Memory B cell (primary cell): ENCODE measurements at places on chromosomes 5 and 9.

GRCh38 chr9:128233817-128234406, 30.7 kb downstream of the DNM1 start:
- H3K4me1 ChIP-seq: no peaks in the 10 kb centered on the region
- DNase-seq: no peak
- H3K27me3 ChIP-seq: peaks cover 10% of the 10 kb centered on the region
- no peaks in the 10 kb centered on the region for H3K36me3 ChIP-seq
- H3K4me3 ChIP-seq: no peak overlapping the region

DNA sequence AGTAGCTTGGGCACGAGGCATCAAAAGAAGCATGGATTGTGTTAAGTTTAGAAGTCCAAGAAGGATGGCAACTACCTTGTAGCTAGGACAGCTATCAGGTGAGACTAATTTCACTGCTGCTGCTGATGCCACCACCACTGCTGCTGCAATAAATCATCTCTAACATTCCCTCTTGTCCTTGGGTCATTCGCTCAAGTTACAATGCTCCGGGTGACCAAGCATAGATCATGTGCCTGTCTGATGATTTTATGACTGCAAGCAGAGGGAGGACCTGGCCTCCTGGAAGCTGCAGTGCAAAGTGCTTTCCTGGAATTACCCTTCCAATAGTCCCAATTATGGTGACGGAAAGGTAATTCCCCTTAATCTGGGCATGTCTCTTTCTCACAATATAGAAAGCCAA, 334.4 kb downstream of the PRELID2 start:
- no peak overlapping the region for H3K4me3 ChIP-seq
- no peaks in the 10 kb centered on the region for H3K36me3 ChIP-seq
- H3K4me1 ChIP-seq: no peaks in the 10 kb centered on the region
- no peak overlapping the region for H3K27ac ChIP-seq
- DNase-seq: no peak

- no peak overlapping the region for H3K27ac ChIP-seq
- H3K36me3 ChIP-seq: peaks cover 23% of the 10 kb centered on the region
- H3K4me3 ChIP-seq: no peak overlapping the region
- H3K4me1 ChIP-seq: peaks cover 4% of the 10 kb centered on the region
Measured at GRCh38 chr5:143064676-143065075, 294.5 kb downstream of the ARHGAP26 start.

- DNase-seq: no peak
- no peak overlapping the region for H3K4me3 ChIP-seq
- no peaks in the 10 kb centered on the region for H3K36me3 ChIP-seq
- H3K27me3 ChIP-seq: peaks cover 22% of the 10 kb centered on the region
- H3K27ac ChIP-seq: no peak overlapping the region
Measured at GRCh38 chr9:90343366-90343765, 299.3 kb downstream of the DIRAS2 start.

- no peak overlapping the region for H3K27ac ChIP-seq
- H3K4me3 ChIP-seq: no peak overlapping the region
- DNase-seq: no peak
- H3K4me1 ChIP-seq: no peaks in the 10 kb centered on the region
- no peaks in the 10 kb centered on the region for H3K36me3 ChIP-seq
Measured at GRCh38 chr5:38806775-38807258, 39.0 kb upstream of the OSMR start.

DNA sequence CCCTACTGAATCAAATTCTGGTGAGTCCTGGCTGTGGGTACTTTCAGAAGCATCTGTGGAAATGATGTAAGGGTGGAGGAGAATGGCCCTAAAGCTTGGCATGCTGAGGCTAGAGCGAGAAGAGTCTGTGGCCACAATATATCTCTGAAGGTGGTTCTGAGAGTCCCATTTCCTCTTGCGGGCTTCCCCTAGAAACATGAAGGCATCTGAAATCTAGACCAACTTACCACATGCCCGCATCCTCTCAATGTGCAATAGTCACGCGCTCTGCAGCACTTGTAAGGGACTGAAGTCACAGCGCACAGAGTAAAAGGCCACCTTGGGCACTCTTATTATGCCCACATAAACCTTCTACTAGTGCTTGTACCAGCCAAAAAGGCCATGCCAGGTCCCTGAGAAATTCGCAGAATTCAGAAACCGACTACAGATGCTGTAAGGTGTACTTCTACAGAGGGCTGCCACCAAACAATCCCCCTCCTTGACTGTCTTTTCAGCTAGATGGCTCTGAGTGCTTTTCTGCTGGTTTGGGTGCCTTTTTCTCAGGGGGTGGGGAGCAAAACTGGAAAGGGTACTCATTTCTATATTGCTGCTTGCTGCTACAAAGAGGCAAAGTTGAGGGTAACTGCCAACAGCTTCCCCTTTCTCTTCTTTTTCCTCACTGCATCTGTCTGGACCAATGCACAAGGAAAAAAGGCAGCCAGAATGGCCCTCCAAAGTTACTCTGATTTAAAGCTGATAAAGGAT, 107.3 kb downstream of the ZDHHC21 start:
- peak; percentile 14 for DNase-seq
- H3K4me1 ChIP-seq: peaks cover 15% of the 10 kb centered on the region
- H3K27ac ChIP-seq: peak overlapping the region; percentile 51

GRCh38 chr5:94575196-94575595, 43.2 kb downstream of the KIAA0825 start:
- H3K27ac ChIP-seq: no peak overlapping the region
- no peak overlapping the region for H3K4me3 ChIP-seq
- no peaks in the 10 kb centered on the region for H3K27me3 ChIP-seq
- DNase-seq: no peak
- peaks cover 8% of the 10 kb centered on the region for H3K4me1 ChIP-seq

DNA sequence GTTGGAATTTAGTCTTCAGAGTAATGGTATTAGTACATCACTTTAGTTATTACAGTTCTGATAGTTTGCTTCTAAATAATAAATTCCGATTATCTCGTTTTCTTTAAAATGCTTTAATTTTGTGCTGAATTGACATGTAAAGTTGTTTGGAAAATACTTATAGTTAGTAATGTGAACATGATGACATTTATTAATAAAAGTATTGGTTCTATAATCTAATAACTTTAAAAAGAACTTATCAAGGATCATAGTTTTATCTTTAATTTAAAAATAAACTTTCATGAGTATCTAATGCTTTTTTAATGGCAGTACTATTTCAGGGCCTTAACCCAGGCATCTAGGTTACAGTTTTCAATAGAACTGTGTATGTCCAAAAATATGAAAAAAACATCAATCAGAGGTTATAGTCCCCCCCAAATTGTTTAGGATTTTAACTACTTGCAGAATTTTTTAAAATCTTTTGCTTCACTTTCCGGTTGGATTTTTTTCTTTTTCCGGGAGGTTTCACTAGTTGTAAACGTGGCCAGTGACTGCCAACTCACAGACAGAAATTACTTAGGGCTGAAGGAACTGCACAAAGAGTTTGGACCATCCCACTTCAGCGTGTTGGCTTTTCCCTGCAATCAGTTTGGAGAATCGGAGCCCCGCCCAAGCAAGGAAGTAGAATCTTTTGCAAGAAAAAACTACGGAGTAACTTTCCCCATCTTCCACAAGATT, 680 bp downstream of the GPX8 start:
- H3K4me1 ChIP-seq: no peaks in the 10 kb centered on the region
- peaks cover 10% of the 10 kb centered on the region for H3K27me3 ChIP-seq
- no peak overlapping the region for H3K4me3 ChIP-seq
- H3K27ac ChIP-seq: no peak overlapping the region
- H3K36me3 ChIP-seq: no peaks in the 10 kb centered on the region

DNA sequence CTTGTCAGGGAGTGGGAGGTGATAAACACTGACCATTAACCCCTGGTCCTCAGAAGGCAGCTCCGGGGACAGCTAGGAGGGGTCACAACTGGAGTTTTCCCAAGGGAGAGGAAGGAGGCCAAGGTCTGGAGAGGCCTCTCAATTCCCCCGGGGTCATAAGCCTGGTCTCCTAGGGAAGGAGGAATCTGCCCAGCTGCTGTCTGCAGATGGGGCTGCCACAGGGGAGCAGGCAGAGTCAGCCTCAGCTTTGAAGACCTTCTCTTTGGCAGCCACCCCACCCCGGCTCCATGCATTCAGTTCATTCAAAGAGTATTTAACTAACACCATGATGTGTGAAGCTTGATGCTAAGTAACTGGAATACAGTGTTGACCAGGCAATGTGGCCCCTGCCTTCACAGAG, 74.6 kb upstream of the HSPA9 start:
- DNase-seq: no peak
- H3K4me3 ChIP-seq: no peak overlapping the region
- no peak overlapping the region for H3K27ac ChIP-seq
- peaks cover under 1% of the 10 kb centered on the region for H3K36me3 ChIP-seq
- peaks cover 22% of the 10 kb centered on the region for H3K27me3 ChIP-seq
- peaks cover 23% of the 10 kb centered on the region for H3K4me1 ChIP-seq

- H3K27ac ChIP-seq: no peak overlapping the region
- H3K4me3 ChIP-seq: no peak overlapping the region
- no peaks in the 10 kb centered on the region for H3K36me3 ChIP-seq
- H3K27me3 ChIP-seq: peaks cover 4% of the 10 kb centered on the region
- no peak for DNase-seq
- H3K4me1 ChIP-seq: no peaks in the 10 kb centered on the region
Measured at GRCh38 chr5:168753691-168754254, 174.6 kb upstream of the PANK3 start.

DNA sequence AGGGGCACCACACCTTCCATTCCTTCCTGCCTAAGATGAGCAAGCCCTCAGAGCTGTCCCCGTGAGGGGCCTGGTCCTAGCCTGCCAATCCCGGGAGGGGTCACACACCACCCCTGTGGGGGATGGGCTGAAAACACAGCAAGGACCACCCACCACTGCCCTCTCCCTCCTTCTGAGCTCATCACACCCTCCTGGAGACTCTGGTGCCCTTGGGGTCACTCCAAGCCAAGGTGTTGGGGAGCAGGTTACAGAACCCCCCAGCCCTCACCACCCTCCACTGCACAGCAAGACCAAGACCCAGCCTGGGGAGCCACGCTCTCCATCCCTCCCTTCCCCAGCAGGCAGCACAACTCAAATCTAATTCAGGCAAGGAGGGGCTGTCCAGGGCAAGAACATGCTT, 60.5 kb upstream of the PPP1R26 start:
- no peak for DNase-seq
- peaks cover 1% of the 10 kb centered on the region for H3K36me3 ChIP-seq
- H3K4me1 ChIP-seq: no peaks in the 10 kb centered on the region
- no peak overlapping the region for H3K4me3 ChIP-seq
- no peak overlapping the region for H3K27ac ChIP-seq

DNA sequence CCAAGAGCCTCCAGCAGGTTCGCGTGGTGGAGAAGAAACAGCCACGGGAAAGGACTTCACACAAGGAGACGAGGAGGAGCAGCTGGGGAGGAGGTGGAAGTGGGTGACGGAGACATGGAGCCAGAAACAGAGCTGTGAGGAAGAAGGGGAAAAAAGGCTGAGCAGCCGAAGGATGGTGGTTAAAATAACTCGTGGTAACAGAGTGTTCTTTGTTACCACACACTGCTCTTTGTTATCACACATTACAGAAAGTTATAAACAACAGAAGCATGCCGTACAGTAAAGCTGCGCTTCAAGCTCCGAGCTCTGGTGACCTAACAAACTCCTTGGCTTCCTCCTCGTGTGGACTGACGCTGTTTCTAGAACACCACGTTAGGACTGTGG, 215.4 kb downstream of the GLIS3 start:
- no peak overlapping the region for H3K27ac ChIP-seq
- H3K4me3 ChIP-seq: no peak overlapping the region
- H3K4me1 ChIP-seq: no peaks in the 10 kb centered on the region
- no peaks in the 10 kb centered on the region for H3K36me3 ChIP-seq
- DNase-seq: no peak

DNA sequence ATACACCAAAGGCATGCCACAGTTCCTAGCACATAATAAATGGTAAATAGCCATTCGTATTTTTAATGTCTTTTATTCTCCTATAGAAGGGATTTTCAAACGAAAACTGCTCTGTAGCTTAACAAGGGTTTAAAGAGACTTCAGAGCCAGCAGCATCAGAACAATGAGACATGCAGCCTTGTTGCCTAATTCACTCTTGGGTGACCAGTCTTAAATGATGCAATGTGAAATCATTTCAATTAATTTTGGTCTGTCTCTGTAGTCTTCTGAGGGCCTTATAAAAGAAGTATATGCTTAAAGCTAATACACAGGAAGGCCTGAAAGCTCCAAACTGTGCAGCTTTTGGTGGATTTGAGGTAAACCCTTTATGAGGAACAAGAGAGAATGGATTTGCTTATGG, 888.8 kb upstream of the WWC1 start:
- no peak for DNase-seq
- no peak overlapping the region for H3K4me3 ChIP-seq
- no peak overlapping the region for H3K27ac ChIP-seq
- H3K36me3 ChIP-seq: no peaks in the 10 kb centered on the region

- no peaks in the 10 kb centered on the region for H3K27me3 ChIP-seq
Measured at GRCh38 chr9:95962936-95963335, 87.4 kb downstream of the ERCC6L2 start.

- DNase-seq: no peak
- H3K4me3 ChIP-seq: no peak overlapping the region
- H3K27me3 ChIP-seq: peaks cover 11% of the 10 kb centered on the region
- no peak overlapping the region for H3K27ac ChIP-seq
Measured at GRCh38 chr5:72071906-72072305, 35.4 kb upstream of the MAP1B start.

DNA sequence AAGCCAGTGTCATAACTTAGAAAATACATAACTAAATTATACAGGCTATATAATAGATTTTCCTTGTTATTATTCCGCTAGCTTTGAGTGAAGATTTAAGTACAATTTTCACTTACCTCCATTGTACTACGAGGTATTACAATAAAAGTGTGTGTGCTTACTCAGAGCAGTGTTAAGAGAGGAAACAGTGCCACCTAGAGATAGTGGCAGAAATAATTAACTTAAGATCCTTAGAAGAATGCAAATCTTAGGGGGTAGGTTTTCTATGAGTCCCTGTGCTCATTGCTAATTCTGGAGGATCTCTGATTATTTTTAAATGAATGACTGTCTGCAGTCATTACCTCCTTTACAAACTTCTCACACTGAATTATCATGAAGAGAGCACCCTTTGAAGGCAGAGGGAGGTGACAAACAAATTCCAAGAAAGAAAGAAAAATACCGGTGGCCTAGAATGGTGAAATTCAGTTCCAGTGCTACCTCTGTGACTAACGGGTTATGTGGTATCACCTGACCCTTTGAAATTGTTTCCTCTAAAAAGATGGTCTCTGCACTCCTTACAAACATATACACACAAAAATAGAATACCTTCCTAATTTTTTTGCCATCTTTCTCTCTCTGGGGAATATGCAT, 379.8 kb downstream of the TRIM36 start:
- no peaks in the 10 kb centered on the region for H3K36me3 ChIP-seq
- no peak overlapping the region for H3K4me3 ChIP-seq
- DNase-seq: no peak
- H3K27me3 ChIP-seq: peaks cover 8% of the 10 kb centered on the region
- no peak overlapping the region for H3K27ac ChIP-seq

DNA sequence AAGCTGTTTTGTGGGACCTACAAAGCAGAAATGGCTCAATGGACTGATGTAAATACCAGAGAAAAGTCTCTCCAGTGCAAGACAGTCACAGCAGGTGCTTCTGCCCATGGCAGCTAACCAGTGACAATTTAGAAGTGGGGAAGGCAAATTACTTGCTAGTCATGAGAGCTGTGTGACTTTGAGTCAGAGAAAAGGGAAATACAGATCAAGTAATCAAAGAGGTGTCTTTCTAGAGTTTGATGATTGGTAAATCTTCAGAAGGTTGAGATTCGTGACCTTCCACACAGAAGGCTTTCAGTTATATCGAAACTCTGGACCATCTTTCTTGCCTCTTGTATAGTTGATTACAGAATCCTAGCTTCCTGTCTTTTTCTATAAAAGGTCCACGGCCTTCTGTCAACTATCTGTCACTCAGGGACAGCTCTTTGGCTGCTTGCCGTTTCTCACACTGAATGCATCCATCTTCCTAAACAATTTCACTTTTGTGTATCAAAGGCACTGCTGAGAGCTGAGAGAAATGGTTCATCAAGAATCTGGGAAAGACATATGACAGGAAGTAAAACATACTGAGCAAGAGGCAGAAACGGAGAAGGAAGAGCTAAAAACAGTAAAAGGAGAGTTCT, 993.9 kb upstream of the ACO1 start:
- no peaks in the 10 kb centered on the region for H3K27me3 ChIP-seq
- DNase-seq: peak; percentile 1
- no peaks in the 10 kb centered on the region for H3K36me3 ChIP-seq
